Left ventricle myocardium inferior (tissue), 1 donor: ENCODE measurements at places on chromosomes 7 and 10. TPM values are rescaled to one million over a fixed set of nuclear protein-coding genes. Genes with fewer than 3 reads are reported as not detected.

CCDC136 gene
- 8.2 TPM for total RNA-seq

HMX3 gene
- total RNA-seq = not detected

TSPAN33 gene
- total RNA-seq = 9.7 TPM

DNA sequence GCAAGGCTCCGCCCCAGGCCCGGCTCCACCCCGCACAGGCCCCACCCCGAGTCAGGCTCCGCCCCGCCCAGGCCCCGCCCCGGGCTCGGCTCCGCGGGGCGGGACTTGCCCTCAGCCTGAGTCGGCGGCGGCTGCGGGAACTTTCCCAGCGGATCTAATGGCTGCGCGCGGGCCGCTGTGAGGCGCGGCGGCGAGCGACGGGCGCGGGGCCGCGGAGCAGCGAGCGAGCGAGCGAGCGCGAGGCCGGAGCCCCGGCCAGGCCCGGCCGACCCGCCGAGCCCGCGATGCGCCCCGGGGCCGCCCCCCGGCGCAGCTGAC is at the start of gene INPP5A:
Gene INPP5A, plus strand, starts transcription at position 104 of the 318 bp plus-strand sequence. CDS start 310 bp downstream, outside the sequence.
- peak within 1 kb of the TSS; percentile 87 for H3K4me3 ChIP-seq
- H3K36me3 ChIP-seq = no peaks in the 10 kb centered on the region
- H3K27me3 ChIP-seq = no peaks in the 10 kb centered on the region
- no peak for DNase-seq

ITPRID1 gene
- total RNA-seq = not detected

TRIM50 gene
- total RNA-seq = 0.33 TPM

DNA sequence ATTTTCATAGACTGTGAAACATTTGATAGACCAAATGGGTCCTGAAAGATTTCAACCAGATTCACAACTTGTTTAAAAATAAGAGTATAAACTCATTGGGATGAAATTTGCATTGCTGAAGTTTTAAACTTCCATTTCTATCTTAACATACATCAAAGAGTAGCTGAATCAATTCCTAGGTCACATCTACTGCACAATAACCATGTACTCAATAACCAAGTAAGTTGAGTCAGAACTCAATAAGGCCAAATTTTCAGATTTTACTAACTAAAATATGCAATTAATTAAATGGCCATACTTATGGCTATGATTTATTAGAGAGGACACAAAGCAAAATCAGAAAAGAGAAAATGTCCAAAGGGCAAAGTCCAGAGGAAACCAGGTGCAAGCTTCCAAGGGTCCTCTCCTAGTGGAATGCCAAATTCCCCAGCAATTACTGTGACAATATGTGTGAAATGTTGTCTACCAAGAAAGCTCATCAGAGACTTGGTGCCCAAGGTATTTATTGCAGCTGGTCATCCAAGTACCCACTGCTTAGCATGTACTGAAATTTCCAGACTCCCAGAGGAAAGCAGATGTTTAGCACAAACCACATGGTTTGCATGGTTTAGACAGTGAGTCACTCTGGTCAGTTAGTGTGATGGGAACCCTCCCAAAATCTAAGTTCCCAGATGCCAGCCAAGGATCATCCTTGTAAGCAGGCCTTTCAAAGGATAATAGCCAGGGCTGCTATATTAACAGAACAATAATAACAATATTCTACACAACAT is 238.9 kb downstream of the IPMK start:
- H3K27ac ChIP-seq = no peak overlapping the region
- H3K36me3 ChIP-seq = no peaks in the 10 kb centered on the region
- H3K27me3 ChIP-seq = no peaks in the 10 kb centered on the region
- H3K4me1 ChIP-seq = no peaks in the 10 kb centered on the region
- H3K4me3 ChIP-seq = no peak overlapping the region

GRCh38 chr7:131924857-131925256 is 368.4 kb upstream of the PODXL start:
- no peak overlapping the region for H3K4me3 ChIP-seq
- no peaks in the 10 kb centered on the region for H3K36me3 ChIP-seq
- no peak overlapping the region for H3K27ac ChIP-seq
- peaks cover 61% of the 10 kb centered on the region for H3K27me3 ChIP-seq
- no peaks in the 10 kb centered on the region for H3K4me1 ChIP-seq
